CD4-positive, alpha-beta T cell treated with Interleukin-4 for 4 hours (primary cell): ENCODE measurements at places on chromosomes 5 and 9.
A peak's percentile ranks its signal among the peaks of the same experiment; 100 is the strongest.

DNA sequence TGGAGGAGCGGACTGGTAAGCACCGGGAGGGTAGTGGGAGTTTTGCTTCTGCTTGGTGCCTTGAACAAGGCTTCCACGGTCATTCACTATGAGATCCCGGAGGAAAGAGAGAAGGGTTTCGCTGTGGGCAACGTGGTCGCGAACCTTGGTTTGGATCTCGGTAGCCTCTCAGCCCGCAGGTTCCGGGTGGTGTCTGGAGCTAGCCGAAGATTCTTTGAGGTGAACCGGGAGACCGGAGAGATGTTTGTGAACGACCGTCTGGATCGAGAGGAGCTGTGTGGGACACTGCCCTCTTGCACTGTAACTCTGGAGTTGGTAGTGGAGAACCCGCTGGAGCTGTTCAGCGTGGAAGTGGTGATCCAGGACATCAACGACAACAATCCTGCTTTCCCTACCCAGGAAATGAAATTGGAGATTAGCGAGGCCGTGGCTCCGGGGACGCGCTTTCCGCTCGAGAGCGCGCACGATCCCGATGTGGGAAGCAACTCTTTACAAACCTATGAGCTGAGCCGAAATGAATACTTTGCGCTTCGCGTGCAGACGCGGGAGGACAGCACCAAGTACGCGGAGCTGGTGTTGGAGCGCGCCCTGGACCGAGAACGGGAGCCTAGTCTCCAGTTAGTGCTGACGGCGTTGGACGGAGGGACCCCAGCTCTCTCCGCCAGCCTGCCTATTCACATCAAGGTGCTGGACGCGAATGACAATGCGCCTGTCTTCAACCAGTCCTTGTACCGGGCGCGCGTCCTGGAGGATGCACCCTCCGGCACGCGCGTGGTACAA is 556 bp downstream of the PCDHGC3 start:
- no peak for DNase-seq

GRCh38 chr5:180976518-180976917 is 12.1 kb upstream of the BTNL3 start:
- no peak for DNase-seq

- DNase-seq = no peak
These were observed 13.2 kb upstream of the IL12B start for GRCh38 chr5:159343295-159344094.

- no peak for DNase-seq
These were observed 26.1 kb downstream of the MAP1B start for GRCh38 chr5:72133212-72133990.

DNA sequence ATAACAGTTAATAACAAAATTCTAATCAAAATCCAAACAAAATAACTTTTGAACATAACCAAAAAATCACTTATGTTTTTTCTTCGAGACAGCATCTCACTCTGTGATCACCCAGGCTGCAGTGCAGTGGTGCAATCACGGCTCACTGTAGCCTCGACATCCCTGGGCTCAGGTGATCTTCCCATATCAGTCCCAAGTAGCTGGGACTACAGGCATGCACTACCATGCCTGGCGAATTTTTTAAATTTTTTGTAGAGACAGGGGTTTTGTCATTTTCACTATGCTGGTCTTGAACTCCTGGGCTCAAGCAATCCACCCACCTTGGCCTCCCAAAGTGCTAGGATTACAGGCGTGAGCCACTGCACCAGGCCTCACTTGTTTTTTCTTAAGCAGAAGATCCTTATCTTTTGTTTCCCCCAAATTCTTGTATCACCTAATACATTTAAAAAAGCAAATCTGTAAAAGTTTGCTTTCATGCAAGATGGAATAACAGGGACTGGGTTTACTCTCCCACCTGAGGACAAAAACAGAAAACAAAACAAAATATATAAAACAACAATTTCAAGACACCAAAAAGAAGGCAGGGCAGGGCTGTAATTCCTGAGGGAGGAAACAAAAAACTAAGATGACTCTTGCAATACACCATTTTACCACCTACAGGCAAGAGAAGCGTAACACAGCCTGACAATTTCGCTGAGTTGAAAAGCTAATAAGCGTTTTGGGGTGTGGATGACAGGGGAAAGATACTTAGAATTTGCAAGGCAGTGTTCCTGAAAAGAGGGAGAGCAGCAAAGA is 71.4 kb downstream of the RAPGEF6 start:
- no peak for DNase-seq

- DNase-seq = no peak
These were observed 6.1 kb downstream of the SCAI start for GRCh38 chr9:125137200-125137599.

GRCh38 chr5:16886366-16886736 is 49.7 kb downstream of the MYO10 start:
- no peak for DNase-seq

DNA sequence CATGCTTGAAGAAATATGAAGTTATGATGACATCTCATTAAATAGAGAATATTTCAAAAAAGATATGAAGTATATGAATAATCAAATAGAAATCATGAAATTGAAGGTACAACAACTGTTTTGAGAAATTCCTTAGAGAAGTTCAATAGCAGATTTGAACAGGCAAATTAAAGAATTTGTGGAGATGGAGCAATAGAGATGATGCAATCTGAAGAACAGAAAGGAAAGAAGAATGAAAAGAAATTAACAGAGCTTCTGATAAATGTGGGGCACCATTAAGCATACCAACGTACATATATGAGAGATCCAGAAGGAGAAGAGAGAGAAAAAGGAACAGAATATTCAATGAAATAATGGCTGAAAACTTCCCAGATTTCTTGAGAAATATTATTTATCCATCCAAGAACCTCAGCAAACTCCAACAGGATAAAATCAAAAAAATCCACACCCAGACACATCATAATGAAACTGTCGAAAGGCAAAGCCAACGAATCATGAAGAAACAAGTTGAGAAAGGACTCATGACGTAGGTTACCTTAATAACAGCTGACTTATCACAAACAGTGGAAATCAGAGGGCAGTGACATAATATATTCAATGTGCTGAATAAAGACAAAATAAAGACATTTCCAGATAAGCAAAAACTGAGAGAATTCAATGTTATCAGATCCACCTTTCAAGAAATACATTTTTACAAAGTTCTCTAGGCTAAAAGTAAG is 297.2 kb upstream of the TARS1 start:
- no peak for DNase-seq

- no peak for DNase-seq
These were observed 36.5 kb downstream of the RGS3 start for GRCh38 chr9:113499876-113500497.

GRCh38 chr9:21779397-21779796 is 23.0 kb upstream of the MTAP start:
- no peak for DNase-seq

DNA sequence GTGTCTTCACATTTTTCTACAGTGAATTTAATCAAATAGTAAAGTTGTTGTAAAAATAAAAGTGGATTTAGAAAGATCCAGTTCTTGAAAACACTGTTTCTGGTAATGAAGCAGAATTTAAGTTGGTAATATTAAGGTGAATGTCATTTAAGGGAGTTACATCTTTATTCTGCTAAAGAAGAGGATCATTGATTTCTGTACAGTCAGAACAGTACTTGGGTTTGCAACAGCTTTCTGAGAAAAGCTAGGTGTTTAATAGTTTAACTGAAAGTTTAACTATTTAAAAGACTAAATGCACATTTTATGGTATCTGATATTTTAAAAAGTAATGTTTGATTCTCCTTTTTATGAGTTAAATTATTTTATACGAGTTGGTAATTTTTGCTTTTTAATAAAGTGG is 60.4 kb downstream of the MTAP start:
- DNase-seq = no peak

GRCh38 chr5:40385544-40385943 is 294.2 kb upstream of the PTGER4 start:
- DNase-seq = no peak

GRCh38 chr5:133944263-133945185 is 23.9 kb downstream of the C5orf15 start:
- no peak for DNase-seq

DNA sequence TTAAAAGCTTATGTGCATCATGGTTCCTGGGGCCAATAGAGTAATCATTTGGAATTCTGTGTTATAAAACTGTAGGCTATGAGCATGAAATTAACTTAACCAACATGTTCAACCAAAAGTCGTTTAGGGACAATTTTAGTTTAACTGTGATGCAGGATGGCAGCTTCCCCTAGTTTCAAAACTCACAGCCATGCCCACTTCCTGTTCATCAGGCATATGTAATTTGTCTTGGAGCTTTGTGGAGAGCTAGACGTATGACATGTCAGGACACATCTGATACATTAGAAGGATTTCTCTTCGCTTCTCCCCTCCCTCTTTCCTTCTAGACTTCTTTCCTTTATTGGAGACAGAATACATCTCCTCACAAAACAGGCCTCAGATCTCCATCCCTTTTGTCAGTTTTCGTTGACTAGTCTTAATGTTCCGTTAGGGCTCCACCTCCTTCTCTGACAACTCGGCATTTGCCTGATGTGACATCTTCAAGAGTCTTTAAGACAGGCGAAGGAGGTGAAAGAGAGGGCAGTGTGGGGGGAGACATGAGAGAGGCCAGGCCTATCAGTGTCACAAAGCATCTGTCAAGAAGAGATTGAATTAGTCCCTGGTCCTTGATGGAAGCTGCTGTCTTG is 176.0 kb downstream of the MSX2 start:
- no peak for DNase-seq

- no peak for DNase-seq
These were observed 119.6 kb downstream of the SEMA6A start for GRCh38 chr5:116455061-116455460.

- no peak for DNase-seq
These were observed 61.1 kb downstream of the MTRR start for GRCh38 chr5:7930011-7930410.

GRCh38 chr9:22008384-22008716 is 755 bp downstream of the CDKN2B start:
- no peak for DNase-seq

GRCh38 chr5:143476601-143477211 is 73.2 kb upstream of the NR3C1 start:
- DNase-seq = no peak

DNA sequence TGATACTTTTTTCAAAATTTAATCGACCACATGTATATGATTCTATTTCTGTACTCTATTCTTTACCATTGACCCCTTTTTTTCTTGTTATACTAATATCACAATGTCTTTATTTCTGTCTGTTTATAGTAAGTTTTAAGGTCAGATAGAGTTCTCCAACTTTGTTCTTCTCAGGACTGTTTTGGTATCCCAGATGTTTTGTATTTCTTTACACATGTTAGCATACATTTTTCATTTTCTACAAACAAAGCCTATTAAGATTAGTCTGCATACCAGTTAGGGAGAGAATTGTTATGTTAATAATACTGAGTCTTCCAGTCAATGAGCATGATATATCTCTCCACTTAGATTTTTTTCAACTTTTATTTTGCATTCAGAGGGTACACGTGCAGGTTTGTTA is 8.2 kb upstream of the CAMK4 start:
- DNase-seq = no peak

DNA sequence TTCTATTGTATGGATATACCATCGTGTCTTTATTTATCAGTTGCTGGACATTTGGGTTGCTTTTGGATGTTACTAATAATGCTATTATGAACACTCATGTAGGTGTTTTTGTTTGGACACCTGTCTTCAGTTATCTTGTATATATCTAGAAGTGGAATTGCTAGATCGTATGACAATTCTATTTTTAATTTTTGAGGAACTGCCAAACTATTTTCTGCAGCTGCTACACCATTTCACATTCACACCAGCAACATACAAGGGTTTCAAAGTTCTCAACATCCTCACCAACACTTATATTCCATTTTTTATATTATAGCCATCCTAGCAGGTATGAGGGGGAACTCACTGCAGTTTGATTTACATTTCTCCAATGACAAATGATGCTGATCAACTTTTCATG is 324.6 kb downstream of the CAAP1 start:
- DNase-seq = no peak

DNA sequence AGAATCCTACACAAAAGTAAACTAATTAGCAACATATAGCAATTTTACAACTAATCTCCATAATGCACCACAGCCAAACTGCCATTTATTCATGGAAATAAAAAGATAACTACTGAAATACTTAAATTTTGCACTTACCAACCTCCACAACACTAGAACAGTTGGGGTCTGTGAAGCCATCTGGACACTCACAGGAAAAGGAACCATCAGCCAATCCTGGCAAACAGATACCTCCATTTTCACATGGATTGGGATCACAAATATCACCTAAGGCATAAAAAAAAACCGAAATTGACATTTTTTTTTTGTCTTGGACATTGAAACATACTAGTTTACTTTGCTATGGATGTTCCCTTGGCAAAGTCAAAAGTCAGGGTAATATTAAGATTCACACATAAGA is 130.7 kb downstream of the EDIL3 start:
- no peak for DNase-seq

- no peak for DNase-seq
These were observed 615.5 kb downstream of the RAB3C start for GRCh38 chr5:59198365-59198764.

GRCh38 chr5:74056107-74056788 is 430.3 kb downstream of the ARHGEF28 start:
- DNase-seq = no peak

DNA sequence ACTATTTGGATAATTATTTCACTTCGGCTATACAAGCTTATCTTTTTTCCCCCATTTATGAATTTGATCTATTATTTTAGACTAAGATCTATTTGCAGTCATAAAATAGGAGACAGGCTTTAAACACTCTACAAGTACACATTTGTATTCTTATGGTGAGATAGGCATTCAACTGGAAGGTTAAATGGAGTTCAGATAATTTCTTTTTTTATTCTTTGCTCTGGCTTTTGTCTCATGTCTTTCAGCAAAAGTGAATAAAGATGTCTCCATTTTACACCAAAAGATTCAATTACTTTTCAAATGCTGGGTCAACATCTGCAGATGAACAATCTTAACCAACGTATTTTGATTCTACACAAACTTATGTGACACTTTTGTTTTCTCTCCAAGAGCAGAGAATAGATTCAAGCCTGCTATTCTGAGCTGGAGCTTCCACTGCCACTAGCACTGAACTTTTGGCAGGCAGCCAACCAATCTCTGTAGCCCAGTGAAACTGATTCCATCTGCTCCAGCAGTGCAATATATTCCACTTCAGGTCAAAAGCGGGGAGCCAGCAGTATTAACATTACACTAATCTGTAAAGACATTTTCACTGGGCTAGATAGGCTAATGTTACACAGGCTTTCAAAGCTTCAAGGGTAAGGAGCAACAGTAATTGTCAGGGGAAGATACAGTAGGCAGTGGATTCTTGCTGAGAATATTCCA is 452.0 kb upstream of the ZNF608 start:
- no peak for DNase-seq

DNA sequence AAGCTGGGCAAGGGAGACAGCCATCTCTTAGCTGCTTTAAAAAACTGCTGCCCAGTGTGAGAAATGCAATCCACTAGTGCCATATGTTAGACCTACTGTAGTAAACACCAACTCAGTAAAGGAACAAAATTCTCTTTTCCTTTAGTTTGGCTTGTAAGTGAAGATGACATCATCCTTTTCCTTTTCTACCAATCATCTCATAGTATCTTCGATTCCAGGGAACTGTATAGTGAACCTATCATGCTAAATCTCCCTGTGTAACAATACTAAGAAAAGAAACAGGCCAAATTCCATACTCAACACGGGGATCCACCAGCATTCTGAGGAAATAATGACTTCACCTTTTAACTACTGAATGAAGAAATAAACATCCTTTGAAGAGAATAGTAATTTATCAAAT is 100.1 kb downstream of the RAPGEF6 start:
- DNase-seq = peak; percentile 59
